ENCODE measurements at places on chromosomes 16 and 17.

DNA sequence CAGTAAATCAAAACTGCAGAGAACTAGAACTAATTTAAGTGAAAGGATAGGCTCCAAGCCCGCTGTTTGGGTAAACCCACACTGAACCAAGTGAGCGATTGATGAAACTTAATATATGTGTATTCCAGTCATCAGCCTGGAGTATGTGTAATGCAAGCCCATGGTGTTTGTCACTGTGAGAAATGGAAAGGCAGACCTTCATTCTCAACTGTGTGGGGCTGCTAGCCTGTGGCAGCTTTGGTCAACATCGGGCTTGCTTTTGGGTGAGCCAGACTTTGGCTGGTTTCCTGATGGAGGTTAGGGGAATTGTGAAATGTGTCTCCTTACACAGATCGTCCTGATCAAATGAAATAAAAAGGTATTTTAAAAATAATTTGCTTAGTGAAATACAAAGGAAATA is 279.9 kb downstream of the IRX3 start:
- no peak for DNase-seq

DNA sequence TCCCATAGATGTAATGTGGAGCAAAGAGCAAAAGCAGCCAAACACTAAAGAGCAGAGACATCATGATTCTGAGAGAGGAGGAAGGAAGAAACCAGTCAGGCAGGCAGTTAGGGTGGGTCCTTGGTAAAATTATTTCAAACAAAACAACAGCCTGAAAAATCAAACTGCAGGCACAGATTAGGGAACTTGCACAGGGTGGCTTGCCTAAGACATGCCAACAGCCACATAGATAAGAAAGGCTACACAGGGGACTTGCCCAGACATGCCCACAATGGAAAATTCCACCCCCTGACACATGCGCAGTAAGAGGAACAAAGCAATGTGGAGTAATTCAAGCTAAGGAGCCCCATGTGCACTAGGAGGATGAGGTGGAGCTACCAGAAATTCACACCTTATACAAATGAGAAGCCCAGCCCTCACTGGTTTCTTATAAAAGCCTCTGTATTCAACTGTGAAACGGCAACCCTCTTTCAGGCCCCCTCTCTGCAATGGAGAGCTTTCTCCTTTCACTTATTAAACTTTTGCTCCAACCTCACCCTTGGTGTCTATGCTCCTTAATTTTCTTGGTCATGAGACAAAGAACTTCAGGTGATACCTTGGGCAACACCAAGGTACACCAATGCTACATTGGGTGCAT is 7.3 kb upstream of the GAS7 start:
- no peak for DNase-seq

GRCh38 chr16:88368036-88368435 is 14.7 kb upstream of the ZNF469 start:
- DNase-seq, result no peak

DNA sequence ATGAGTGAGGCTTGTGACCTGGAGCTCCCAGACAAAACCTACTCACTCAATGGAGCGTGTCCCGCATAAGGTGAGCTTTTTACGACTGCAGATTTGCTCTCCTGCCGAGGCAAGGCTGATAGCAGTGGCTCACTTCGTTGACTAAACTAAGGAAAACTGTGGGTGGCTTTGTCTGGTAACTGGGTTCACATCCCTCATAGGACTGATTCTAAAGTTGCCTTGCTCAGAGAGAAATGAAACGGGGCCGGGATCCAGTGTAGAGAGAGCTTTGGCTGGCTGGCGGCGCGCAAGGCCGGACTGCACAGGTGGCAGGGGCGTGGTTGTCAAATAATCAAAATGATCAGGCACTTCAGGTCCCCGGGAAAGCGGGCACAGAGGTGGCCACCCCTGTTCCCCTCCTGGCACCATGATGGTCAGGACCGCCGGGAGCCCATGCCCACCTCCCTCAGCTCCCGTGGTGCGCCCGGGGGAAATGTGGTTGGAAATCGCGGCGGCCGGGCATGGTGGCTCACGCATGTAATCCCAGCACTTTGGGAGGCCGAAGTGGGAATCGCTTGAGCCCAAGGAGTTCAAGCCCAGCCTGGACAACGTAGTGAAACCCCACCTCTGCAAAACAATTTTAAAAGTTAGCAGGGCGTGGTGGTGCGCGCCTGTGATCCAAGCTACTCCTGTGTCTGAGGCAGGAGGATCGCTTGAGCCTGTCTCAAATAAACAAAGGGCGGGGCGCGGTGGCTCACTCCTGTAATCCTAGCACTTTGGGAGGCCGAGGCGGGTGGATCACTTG is 26.6 kb upstream of the OR1F1 start:
- no peak for DNase-seq

DNA sequence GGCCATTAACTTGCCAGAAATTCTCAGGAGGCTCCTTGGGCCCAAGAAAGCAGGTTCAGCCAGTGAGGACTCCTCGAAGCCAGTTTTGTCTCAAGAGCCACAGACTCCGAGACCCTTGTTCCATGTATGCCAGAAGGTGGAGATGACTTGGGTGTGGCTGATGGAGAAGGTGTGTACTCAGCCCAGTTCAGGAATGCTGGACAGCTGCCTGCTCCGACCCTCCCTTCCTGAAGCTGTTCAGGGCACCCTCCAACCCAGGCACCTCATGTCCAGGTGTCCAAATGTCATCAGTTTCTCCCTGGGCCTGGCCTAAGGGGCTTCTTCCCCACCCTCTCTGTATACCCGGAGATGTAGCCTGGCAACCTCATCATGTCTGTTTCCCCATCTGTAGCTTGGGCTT is 40.2 kb downstream of the NOG start:
- DNase-seq, result no peak

- no peak for DNase-seq
Measured at GRCh38 chr16:4093495-4094126, 22.6 kb downstream of the ADCY9 start.

GRCh38 chr17:2054262-2054511 is 716 bp upstream of the HIC1 start:
- DNase-seq, result no peak

- no peak for DNase-seq
Measured at GRCh38 chr16:80836202-80836601, 31.8 kb upstream of the CDYL2 start.

- DNase-seq, result no peak
Measured at GRCh38 chr16:50932348-50932935, 190.6 kb downstream of the CYLD start.

DNA sequence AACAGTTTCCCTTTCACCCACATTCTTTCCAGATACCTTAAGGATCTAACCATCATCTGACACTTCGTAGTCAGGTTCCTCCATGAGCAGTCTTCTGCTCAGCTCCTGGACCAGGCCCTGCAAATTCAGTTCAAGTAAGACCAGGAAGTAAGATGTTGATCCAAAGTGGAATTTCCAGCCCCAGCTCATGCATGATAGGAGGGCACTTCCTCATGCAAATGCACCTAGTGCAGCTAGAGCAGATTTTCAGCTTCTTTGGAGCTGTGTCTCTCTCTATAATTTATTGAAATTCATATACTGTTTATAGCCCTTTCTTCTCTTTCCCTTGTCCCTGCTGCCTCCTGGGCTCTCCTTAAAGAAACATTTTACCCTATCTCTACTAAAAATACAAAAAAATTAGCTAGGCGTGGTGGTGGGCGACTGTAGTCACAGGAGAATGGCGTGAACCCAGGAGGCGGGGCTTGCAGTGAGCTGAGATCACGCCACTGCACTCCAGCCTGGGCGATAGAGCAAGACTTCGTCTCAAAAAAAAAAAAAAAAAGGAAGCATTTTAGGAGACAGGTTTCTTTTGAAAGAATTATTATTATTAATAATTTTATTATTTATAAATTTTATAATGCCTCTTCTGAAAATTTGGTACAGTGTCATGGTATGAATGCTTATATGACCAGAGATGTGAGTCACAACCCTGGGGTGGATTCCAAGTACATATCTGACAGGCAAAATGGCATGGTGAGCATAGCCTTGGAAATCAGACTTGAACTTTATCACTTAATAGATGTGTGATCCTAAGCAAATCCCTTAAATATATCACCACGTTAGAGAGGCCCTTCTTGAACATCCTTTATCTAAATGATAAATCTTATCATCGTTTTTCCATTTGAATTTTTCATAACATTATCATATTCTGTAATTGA is 94.3 kb downstream of the SSH2 start:
- no peak for DNase-seq

GRCh38 chr17:70345061-70345460 is 175.7 kb downstream of the KCNJ2 start:
- DNase-seq, result no peak

DNA sequence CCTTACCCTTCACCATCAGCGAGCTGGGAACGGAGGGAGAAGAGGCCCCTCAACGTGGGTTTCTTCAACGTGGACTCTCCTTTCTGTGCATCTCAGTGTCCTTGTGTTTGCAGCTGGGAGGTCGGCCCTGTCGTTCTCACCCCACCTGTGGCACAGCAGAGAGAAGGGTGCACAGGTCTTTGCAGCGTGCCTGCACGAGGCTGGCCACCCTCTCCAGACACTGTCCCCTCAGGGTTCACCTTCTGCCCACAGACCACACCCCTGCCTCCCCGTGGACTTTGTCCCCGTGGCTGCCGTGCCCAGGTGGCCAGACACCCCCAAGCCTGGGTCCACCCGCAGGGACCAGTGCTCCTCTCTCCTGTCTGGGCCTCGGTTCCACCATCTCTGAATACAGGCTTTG is 7.3 kb upstream of the WDR45B start:
- no peak for DNase-seq

DNA sequence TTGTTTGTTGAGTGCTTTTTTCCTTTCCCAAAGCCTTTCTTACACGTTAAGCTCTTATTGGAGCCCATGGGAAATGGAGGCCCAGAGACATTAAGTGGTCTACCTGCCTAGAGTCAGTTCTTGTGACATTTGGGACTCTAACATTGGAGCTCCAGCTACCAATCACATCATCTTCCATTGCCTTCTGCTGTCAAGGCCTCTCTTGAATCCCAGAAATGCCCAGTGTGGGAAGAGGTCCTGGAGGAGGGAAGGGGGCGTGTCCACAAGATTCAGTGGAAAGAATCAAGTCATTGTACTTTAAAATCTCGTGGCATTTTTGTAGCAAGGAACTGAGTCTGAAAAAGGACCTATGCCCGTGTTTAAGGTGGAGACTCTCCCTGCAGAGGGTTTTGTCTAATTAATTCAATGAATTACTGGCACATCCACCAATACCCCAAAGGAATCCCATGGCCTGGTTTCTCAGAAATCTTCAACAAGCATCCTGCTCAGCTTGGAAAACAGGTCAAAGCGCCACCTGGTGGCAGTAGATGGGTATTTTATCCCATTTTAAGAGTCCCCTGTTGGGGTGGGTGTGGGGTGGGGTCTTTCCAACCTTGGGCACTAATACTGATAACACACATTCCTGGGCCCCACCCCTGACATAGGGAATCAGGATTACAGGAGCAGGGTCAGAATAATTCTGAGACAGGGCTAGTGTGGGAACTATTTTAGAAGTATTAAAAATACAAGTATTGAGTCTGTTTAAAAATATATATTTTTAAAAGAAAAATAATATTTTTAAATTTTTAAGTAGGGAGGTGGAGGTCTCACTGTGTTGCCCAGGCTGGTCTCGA is 24.6 kb downstream of the GPT2 start:
- peak; percentile 21 for DNase-seq

DNA sequence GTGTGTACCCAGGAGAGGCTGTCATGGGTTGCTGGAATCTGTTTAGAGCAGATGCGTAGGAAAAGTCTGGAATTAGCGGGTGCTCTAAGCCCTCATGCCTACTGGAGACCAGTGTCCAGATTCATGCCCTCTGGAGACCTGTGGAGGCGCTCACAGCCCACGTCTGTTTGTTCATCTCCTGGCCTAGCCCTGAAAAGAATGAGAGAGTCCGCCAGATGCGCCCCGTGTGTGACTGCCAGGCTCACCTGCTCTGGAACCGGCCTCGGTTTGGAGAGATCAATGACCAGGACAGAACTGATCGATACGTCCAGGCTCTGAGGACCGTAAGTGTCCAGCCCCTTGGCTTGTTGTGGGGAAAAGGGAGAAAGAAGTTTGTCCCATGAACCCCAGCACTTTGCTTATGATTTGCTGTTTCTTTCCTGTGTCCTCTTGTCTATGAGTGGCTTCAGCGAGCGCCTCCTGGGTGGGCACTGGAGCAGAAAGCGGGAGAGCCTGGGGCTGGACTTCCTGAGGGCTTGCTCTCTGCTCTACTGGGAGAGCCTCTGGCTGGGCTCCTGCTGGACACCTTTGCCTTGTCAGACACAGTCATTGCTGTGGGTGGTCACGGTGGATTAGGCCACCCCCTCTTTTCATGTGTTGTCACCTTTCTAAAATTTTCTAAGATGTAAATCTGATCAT is 35.3 kb downstream of the PRMT7 start:
- DNase-seq, result no peak

DNA sequence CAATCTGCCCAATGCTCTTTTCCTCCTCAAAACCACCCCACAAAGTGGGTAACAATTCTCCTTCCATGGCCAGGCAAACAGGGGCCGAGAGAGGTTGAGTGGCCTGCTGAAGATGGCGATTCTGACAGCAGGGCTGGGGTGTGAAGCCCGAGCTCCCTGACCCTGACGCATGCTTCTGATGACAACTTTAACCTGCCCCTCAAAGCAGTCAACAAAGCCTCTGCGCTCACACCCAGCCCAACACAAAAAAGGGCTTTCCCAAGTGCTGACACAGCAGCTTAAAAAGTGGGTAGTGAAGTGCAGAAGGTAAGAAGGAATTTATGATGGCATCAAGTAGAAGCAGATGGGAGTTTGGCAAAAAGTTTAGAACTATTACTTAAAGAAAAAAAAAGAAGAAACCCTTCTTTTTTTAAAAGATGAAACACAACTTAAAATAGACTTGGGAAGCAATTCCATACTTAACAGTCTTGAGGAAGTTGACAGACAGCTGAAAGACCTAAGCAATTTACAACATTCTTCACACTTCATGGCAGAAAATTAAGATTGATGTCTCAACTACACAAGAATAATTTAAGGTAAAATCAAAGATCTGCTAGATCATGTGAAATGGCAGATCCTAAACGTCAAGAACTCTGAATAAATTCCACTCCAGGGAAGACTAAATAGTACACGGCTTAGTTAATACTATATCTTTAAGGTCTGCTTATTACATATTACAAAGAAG is 133.9 kb downstream of the PARN start:
- DNase-seq, result no peak

GRCh38 chr17:83133302-83134121 is 54.1 kb downstream of the METRNL start:
- DNase-seq, result no peak

- no peak for DNase-seq
Measured at GRCh38 chr16:2881783-2882649, 999 bp upstream of the FLYWCH2 start.

GRCh38 chr16:69600202-69600601 is 34.4 kb downstream of the NFAT5 start:
- DNase-seq, result no peak
